ENCODE measurements at places on chromosomes 4 and X.

GRCh38 chrX:72113461-72113860 is 18.3 kb downstream of the RTL5 start:
- H3K36me3 ChIP-seq: no peaks in the 10 kb centered on the region
- DNase-seq: no peak
- H3K27ac ChIP-seq: no peak overlapping the region

DNA sequence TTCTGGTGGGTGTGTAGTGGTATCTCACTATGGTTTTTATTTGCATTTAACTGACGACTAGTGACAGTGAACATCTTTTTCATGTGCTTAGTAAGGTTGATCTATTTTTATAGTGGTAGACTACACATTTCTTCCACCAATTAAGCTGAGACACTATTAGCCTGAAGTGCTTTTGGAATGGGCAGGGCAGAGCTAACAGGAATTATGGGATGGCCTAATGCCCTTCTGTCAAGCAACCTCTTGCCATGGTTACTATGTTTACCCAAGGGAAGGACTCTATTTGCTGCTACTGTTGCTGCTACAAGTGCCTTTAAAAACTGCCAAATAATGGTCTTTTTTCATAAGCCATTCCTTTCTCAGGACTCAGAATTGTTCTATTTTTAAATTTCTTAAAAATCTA is 676.7 kb upstream of the ACTRT1 start:
- no peaks in the 10 kb centered on the region for H3K27me3 ChIP-seq
- no peak overlapping the region for H3K4me3 ChIP-seq
- no peak overlapping the region for H3K27ac ChIP-seq
- no peak for DNase-seq
- no peaks in the 10 kb centered on the region for H3K36me3 ChIP-seq

- no peaks in the 10 kb centered on the region for H3K4me1 ChIP-seq
- no peak overlapping the region for H3K27ac ChIP-seq
- H3K4me3 ChIP-seq: no peak overlapping the region
- H3K27me3 ChIP-seq: no peaks in the 10 kb centered on the region
- DNase-seq: no peak
- H3K36me3 ChIP-seq: no peaks in the 10 kb centered on the region
Observed at GRCh38 chr4:84718699-84719098, 135.8 kb downstream of the CDS1 start.

DNA sequence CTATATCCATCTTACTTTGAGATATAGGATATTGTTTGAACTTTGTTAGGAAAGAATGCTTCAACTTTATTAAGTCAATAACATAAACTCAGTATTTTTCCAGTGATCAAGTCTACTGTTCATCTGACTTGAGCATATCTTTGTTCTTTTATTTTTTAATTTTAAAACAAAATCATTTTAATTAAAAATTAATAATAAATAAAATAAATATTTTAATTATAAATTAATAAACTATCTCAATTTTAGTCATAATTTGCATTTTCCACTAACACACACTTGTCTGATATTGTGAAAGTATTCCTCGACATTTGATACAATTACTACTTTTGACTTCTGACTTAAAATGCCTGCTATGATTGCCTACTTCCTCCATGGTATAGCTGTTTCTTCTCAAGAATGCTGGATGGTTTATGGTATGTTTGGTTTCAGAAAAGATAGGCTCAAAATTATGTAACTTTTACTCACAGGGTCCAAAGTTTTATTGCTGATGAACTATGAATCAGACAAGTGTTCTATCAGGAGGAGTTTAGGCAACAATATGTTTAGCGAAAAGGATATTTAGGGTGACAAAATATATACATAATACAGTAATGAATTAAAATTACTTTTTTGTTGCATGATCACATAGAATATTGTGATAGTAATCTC is 1132.3 kb upstream of the PCDH10 start:
- no peaks in the 10 kb centered on the region for H3K36me3 ChIP-seq
- H3K4me3 ChIP-seq: no peak overlapping the region
- H3K27me3 ChIP-seq: no peaks in the 10 kb centered on the region
- H3K27ac ChIP-seq: no peak overlapping the region
